ENCODE measurements at places on chromosomes 7 and 10. TPM values are rescaled to one million over a fixed set of nuclear protein-coding genes. Genes with fewer than 3 reads are reported as not detected.

The LFNG gene
- polyA plus RNA-seq = 20.7 TPM

The CALY gene
- 30.7 TPM for polyA plus RNA-seq

The PTN gene
- polyA plus RNA-seq = 11.6 TPM

The SPAM1 gene
- polyA plus RNA-seq = not detected

The SLC18A3 gene
- polyA plus RNA-seq = 0.16 TPM

The LBX1 gene
- polyA plus RNA-seq = not detected

The AKR1C4 gene
- not detected for polyA plus RNA-seq

The ANKRD7 gene
- polyA plus RNA-seq = 1.1 TPM

All from adrenal gland (tissue), 19 donors.